ENCODE measurements at places on chromosomes 3 and 15.

- DNase-seq: no peak
Observed at GRCh38 chr3:187729598-187729997, 15.7 kb downstream of the BCL6 start.

DNA sequence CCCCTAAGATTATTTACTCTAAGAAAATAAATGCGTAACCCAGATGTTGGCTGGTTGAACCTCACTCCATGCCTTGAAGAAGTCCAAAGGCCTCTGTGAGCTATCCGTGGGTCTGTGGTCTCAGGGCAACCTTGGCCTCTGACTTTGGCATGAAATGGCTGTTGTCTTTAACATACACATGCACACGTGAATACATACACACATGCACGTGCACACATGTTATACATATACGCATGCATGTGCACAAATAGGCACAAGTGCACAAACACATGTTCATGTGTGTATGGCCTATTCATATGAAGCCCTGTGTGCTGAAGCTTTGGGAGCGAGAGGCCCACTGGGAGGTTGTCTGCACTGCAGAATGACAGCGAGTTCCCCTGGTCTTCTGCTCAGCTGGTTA is 50.8 kb downstream of the KLF15 start:
- no peak for DNase-seq

- no peak for DNase-seq
Observed at GRCh38 chr15:74320352-74321247, 46.8 kb downstream of the CYP11A1 start.

- no peak for DNase-seq
Observed at GRCh38 chr15:72925661-72926060, 126.6 kb upstream of the NEO1 start.

DNA sequence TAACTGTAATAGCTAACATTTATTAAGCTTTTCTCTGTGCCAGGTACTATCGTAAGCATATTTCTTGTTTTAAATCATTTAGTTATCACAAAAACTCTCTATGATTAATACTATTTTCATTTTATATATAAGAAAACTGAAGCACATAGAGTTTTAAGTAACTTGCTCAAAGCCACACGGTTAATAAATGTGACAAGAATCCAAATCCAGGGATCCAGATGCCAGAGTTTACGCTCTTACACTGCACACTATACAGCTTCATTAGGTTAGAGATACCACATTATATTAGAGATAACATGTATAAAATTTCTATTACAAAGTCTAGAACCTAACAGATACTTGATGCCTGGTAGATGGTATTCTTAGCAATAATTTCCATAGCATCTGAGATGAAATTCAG is 265.2 kb downstream of the SHOX2 start:
- DNase-seq: no peak

GRCh38 chr15:67327312-67327711 is 72.7 kb downstream of the IQCH start:
- no peak for DNase-seq

DNA sequence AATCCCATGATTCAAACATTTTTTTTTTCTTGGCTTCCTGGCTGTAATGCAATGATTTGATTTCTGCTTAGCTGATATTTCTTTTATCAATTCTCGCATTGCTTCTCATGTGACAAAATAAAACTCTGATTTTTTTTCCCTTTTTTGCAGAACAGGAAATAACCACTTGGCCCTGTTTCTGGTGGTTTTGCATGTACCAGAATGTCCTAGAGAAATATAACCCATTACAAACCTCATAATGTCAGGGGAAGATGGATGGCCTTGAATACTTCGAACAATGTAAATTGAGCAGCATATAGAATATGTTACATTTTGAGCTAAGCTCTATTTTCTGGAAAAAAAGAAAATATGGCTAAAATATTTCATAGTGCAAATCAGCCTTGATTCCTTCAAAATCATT is 275.6 kb downstream of the RAP2B start:
- no peak for DNase-seq

GRCh38 chr3:151443583-151443982 is 17.3 kb downstream of the IGSF10 start:
- DNase-seq: no peak

DNA sequence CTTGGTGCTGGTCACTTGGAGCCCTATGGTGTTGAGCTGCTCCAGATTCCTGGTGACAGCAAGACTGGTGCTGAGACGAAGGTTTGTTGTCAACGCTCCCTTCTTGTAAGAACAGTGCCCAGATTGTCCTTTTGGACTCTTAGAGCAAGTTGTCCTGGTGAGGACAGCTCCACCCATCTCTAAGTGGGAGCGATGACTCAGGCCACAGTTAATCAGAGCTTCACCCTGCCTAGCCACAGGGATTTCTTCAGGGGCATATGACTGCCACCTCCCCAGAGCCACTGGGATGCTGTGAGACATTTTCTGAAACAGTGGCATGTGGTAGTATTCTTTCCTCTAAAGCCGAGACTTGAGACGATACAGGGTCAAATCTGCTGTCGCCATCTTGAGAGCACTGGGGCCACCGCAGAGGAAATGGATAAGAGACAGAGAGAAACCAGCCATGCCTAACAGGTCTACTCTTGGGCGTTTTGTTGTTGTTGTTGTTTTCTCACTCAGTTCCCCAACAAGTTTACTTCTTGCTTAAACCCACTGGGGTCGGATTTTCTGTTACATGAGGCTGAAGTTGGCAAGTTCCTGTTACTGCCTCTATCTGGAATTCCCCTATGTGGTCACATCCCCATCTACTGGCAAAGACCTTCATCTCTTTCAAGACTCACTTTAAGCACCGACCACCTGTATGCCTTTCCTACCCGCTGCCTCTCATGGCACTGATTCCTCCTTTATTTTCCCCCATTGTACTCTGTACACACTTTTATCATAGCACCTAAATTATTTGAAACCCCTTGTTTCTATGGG is 16.0 kb upstream of the PCOLCE2 start:
- no peak for DNase-seq

DNA sequence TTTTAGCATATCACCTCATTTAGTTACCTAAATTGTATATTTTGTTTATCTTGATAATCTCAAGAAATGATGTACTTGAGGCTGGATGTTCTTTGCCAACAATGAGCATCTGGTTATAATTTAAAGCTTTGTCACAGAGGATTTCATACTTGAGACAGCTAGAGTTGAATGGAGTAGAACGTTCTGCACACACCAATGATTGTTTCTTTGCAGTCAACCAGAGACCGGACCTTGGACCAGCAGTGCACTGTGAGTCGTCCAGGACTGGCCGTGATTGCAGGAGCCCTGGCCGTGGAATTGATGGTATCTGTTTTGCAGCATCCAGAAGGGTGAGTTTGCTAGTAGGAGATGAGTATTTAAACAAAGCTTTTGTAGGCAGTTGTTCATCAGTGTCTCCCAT is 90.4 kb downstream of the ATG7 start:
- DNase-seq: no peak

DNA sequence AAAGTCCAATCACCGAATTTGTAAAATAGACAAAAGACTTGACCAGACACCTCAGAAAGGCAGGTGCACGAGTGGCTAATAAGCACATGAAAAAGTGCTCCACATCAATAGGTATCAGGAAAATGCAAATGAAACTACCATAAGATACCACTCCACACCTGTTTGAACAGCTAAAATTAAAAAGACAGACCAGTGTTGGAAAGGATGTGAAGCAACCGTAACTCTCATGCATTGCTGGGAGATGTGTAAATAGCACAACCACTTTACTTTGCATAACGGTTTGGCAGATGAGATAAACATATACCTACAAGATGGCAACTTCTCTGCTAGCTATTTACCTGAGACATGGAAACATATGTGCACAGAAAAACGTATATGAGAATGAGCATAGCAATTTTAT is 56.9 kb downstream of the CADPS start:
- no peak for DNase-seq

- DNase-seq: no peak
Observed at GRCh38 chr15:39232512-39232911, 348.4 kb upstream of the THBS1 start.

- DNase-seq: no peak
Observed at GRCh38 chr3:77142578-77142977, 102.7 kb downstream of the ROBO2 start.

- DNase-seq: no peak
Observed at GRCh38 chr3:37097776-37098175, 76.6 kb downstream of the LRRFIP2 start.

DNA sequence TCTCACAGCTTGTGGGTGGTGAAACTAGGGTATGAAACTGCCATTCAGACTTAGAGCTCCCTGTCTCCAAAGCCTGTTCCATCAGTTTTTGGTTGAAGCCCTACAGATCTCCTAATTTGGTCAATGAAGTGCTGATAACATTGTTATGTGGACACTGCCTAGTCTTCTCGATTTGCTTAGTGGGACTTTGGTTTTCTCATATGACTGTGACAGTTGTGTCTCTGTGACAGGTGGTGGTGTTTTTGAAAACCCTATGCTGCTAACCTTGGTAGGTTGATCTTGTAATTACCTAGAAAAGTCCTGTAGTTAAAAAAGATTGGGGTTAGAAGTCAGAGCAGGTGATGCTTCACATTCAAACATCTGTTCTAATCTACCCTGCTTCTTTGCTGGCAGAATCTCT is 9.2 kb downstream of the PPM1L start:
- no peak for DNase-seq

Data from stimulated activated CD8-positive, alpha-beta memory T cell treated with anti-CD3 and anti-CD28 coated beads, Interleukin-4, amount 100 ng/mL, for 4 hours (primary cell).